HuH-7.5 (cell line): ENCODE measurements at places on chromosomes 5 and 9.

DNA sequence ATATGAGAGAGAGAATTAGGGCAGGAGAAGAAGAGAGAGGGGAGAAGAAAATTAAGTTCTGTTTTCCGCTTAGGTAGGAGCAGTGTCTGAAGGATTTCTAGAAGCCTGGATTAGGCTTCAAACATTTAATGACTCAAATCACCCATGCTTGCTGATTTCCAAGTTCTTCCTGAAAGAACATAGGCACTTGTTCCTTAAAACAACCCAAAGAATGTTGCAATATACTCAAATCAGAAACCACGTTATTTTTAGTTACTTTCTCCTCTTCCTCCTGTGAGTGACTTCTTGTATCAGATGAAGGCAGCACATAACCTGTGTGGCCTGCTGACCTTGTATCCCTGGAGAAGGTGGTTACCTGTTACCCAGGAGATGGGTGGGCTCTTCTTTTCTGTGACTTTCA lies 351.5 kb upstream of the KLF4 start:
- no peak for DNase-seq

- no peak for DNase-seq
Observed at GRCh38 chr5:26681861-26682260, 356.5 kb downstream of the CDH9 start.

DNA sequence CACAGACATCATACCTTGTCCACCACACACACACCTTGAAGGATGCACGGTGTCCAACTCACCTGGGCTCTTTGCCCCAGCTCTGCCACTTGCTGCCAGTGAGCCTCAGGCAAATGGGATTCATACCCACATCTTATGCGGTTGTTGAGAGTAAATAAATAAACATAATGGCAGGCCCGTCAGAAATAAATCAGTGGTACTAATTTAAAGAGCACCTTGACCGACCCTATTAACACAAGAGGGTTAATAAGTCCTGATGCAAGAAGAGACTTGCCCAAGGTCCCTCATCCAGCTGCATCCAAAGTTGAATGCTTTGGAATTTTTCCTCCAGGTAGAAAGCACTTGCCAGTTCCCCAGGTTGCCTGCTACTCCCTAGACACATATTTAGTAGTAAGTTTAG lies 11.6 kb upstream of the AKNA start:
- DNase-seq: no peak

GRCh38 chr5:156947925-156948324 lies 15.1 kb downstream of the TIMD4 start:
- no peak for DNase-seq
